ENCODE measurements at places on chromosomes 2 and 18.

DNA sequence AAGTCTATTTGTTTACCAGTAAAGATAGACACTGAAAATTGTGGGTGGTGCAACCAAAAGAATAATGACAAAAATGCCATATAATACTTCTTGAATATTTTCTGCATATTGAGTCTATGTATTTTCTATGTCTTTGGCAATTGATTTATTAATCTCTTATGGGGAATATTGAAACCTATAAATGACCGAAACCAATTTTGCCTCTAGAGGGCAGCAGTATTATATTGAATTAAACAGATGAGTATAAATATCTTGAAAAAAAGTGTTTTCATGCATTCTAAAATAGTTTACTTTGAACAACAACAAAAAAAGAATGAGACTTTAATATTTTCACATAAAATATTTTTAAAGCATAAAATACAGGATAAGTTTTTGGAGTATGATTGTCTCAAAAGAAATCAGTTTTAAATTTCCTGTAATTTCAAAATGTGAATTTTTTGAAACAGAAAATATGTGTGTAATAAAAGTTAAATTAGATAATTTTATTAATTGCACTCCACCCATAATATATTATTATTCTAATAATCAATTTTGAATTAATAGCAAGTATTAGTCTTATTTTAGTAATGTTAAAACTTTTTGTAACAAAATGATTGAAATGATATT, 49.9 kb upstream of the CALCRL start:
- peaks cover 23% of the 10 kb centered on the region for H3K4me1 ChIP-seq
- H3K27ac ChIP-seq, result no peak overlapping the region
- no peak for DNase-seq
- peaks cover 40% of the 10 kb centered on the region for H3K36me3 ChIP-seq
- H3K27me3 ChIP-seq, result no peaks in the 10 kb centered on the region

GRCh38 chr2:74205596-74205995, 7.2 kb downstream of the MTHFD2 start:
- no peak overlapping the region for H3K4me3 ChIP-seq
- H3K27me3 ChIP-seq, result no peaks in the 10 kb centered on the region
- H3K27ac ChIP-seq, result peak overlapping the region; percentile 73
- H3K36me3 ChIP-seq, result peaks cover 36% of the 10 kb centered on the region

- no peaks in the 10 kb centered on the region for H3K27me3 ChIP-seq
- H3K36me3 ChIP-seq, result no peaks in the 10 kb centered on the region
- no peaks in the 10 kb centered on the region for H3K4me1 ChIP-seq
- no peak overlapping the region for H3K27ac ChIP-seq
- no peak overlapping the region for H3K4me3 ChIP-seq
Observed at GRCh38 chr18:31066266-31066665, 23.7 kb upstream of the DSC3 start.

- no peak for DNase-seq
- no peak overlapping the region for H3K27ac ChIP-seq
Observed at GRCh38 chr18:40075616-40076015, 1879.4 kb upstream of the PIK3C3 start.

GRCh38 chr2:42238644-42239288, 69.6 kb downstream of the EML4 start:
- DNase-seq, result no peak
- no peaks in the 10 kb centered on the region for H3K27me3 ChIP-seq
- H3K36me3 ChIP-seq, result no peaks in the 10 kb centered on the region
- no peak overlapping the region for H3K4me3 ChIP-seq

DNA sequence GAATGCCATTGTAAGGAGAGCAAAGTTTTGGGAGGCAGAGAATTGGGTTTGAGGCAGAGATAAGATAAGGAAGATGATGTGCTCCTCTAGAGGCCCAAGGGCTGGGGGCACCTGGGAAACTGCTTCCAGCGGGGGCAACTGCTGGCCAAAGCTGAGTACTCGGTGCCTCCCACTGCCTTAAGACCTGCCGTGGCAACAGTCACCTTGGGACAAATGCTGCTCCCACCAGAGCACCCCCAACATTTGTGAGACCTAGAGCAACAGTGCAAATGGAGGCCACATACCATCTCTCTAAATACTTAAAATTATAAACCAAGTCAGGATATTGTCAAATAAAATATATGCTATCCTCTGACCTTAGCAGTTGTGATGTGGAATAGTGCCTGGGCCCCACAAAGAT, 127.1 kb downstream of the CAPN13 start:
- no peaks in the 10 kb centered on the region for H3K36me3 ChIP-seq
- no peak overlapping the region for H3K27ac ChIP-seq
- no peak overlapping the region for H3K4me3 ChIP-seq
- H3K27me3 ChIP-seq, result no peaks in the 10 kb centered on the region

DNA sequence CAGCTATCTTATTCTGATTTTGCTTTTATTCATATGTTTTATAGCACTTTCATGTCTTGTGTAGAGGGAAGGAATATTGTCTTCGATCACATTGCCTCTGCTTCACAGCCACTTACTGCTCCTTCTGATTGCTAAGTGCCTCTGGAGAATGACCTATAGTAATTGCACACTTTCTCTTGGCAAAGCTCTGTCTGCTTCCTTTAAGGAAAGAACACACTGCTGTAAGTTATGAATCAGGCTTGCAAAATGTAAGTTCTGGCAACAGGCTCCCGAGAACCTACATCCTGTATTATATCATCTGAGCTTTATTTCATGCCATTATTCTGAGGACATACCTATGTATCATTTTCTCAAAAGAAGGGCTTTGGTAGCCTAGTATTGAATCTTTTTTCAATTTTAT, 170.7 kb downstream of the ZNF804A start:
- H3K4me3 ChIP-seq, result no peak overlapping the region
- no peaks in the 10 kb centered on the region for H3K36me3 ChIP-seq
- no peaks in the 10 kb centered on the region for H3K4me1 ChIP-seq
- H3K27me3 ChIP-seq, result no peaks in the 10 kb centered on the region
- DNase-seq, result no peak
- no peak overlapping the region for H3K27ac ChIP-seq

- no peaks in the 10 kb centered on the region for H3K36me3 ChIP-seq
- no peaks in the 10 kb centered on the region for H3K4me1 ChIP-seq
- no peak for DNase-seq
- no peak overlapping the region for H3K27ac ChIP-seq
Observed at GRCh38 chr2:58416696-58417095, 175.6 kb upstream of the FANCL start.

DNA sequence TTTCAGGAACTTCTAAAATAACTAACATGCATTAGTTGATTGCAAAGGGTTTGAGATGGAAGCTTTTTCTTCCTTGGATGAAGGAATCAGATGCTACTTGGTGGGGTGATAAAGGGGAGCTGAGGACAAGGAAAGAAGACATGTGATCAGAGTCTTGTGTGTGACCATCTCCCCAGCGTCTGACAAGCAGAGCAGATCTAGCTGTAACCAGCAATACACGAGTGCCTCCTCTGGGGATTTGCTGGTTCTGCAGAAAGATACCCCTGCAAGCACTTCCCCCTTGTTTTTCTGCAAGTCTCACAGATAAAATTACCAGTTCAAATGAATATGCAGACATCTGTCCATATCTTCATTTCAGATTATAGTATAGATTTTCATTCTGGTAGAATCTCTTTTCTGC, 2.7 kb downstream of the CDH7 start:
- H3K4me3 ChIP-seq, result no peak overlapping the region
- peaks cover 29% of the 10 kb centered on the region for H3K27me3 ChIP-seq
- no peak for DNase-seq
- H3K27ac ChIP-seq, result no peak overlapping the region
- no peaks in the 10 kb centered on the region for H3K4me1 ChIP-seq
- H3K36me3 ChIP-seq, result no peaks in the 10 kb centered on the region

Data from upper lobe of right lung (tissue), 1 donor.